ENCODE measurements at places on chromosomes 1 and 21.
A peak's percentile ranks its signal among the peaks of the same experiment; 100 is the strongest.

GRCh38 chr1:3022511-3022973 is 1.3 kb downstream of the ACTRT2 start:
- DNase-seq, result no peak

- DNase-seq, result peak; percentile 57
These were observed 15.9 kb downstream of the INKA2 start for GRCh38 chr1:111723091-111723806.

DNA sequence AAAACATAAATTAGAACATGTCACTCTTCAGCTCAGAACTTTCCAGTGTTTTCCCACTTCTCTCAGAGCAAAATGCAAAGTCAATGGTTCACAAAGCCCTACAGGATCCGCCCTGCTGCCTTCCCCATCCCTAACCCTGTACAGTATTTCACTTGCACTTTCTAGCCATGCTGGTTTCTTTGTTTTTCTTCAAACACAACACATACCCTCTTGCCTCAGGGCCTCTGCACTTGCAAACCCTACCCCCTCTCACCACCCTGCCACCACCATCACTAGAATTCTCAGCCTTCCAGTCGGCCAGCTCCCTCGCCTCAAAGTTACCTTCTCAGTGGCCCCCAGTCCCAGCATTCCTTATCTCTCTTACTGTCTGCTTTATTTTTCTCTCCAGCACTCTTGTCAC is 17.6 kb downstream of the TEX35 start:
- DNase-seq, result no peak

GRCh38 chr21:38716942-38717341 is 88.8 kb upstream of the ETS2 start:
- no peak for DNase-seq

DNA sequence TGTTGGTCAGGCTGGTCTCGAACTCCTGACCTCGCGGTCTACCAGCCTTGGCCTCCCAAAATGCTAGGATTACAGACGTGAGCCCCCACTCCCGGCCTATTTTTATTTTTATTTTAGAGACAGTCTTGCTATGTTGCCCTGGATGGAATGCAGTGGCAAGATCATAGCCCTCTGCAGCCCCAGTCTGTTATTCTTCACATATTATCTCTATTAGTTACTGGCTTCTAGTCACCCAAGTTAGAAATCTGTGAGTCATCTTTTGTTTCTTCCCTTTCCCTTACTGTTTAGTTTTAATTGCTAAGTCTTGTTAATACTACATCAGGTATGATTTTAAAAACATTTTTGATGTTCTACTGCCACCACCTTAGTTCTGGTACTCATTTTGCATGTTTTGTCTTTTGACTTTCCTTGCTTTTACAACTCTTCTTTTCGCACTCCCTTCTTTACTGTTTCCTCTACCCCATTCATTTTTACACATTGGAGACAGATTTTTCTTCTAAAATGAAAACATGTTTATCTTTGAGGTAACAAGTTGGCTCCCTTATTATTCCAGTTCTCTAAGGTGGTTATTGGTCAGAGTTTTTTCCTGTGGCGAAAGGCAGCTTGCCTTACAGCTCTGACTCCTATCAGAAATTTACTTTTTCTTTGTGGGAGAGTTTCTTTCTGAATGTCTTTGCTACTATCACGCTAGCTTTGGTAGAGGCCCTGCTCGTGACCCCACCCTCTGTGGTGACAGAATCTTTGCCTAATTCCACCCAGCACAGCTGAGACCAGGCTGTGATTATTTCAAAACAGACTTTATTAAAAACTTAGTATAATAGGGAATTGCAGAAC is 19.5 kb downstream of the ZMYM4 start:
- DNase-seq, result no peak

DNA sequence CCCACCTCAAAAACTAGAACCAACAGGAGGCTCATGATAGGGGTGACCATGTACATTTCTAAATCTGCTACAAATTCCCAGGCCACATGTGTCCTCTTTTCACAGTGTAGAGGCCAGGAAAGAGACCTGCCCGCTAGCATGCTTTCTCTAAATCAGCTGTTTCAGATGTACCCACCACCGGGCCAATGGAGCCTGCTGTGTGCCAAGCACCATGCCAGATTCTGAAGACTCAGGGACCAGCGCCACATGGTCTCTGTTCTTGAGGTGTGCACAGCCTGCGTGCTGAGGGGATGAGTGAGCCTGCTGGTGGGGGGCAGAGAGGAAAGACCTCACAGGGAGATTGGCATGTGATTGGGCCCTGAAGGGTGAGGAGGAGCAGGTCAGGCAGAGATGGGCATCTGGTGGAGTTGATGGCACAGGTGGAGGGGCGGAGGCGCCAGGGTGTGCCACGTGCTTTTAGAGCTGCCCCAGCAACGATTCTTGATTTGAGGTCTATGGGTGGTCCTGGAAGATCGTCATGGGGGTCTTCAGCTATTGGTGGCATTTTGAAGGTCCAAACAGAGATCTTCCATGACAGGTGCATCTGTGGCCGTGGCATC is 485.1 kb upstream of the VAMP3 start:
- DNase-seq, result no peak

DNA sequence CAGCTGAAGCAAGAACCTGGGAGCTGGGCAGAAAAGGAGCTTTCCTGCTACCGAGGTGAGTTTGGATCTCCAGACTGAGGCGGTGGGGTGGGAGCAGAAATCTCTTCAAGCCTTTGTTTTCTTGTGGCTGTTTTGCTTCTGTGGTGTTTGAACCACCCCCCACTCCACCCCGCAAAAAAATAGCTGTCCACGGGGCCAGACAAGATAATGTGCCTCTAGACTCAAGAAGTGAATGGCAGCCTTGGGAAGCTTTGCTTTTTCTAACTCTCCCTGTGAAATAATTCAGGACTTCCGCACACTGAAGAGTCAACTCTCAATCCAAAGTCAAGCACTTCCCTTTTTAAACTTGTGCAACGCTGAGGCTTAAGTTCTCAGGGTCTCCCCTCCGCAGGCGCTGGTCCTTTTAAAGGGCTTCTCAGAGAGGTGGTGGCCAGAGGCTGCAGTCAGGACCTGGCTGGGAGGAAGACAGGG is 159.6 kb upstream of the COA6 start:
- DNase-seq, result no peak

DNA sequence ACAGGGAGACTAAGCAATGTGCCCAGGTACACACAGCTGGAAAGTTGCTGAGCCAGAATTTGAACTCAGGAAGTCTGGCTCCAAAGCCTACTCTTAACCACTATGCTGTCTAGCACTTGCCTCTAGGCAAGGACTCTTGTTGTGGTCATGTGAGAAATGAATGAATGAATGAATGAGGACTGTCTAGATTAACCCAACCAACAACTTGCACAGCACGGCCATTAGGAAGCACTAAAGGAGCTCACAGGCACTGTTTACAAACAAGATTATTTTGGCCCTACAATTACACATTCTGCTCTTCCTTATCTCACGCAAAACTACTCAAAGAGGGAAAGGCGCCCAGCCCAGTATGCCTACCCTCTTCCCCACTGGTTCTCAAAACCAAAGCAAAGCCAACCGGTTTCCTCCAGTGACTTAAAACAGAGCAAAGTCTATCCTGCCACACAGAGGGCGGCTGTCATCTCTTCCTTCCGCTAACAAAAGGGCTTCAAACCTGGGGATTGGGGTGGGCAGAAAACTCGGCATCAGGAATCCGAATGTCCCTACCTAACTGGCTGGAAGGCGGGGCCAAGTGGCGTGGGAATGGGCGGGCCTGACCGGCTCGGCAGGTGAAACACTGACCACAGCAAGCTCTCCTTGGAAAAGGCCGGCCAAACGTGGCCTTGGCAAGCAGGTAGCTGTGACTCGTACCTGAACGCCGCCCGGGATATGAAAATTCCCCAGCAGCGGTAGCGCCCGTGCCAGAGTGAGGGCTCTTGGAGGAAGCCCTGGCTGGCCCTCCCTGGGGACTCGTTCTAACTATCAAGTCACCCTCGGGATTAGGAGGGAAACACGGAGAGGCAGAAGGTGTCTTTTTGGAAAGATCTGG is 948 bp downstream of the STK40 start:
- peak; percentile 61 for DNase-seq

- DNase-seq, result no peak
These were observed 37.3 kb downstream of the MFSD2A start for GRCh38 chr1:39992234-39992633.

GRCh38 chr21:15823486-15824150 is 93.8 kb downstream of the USP25 start:
- peak; percentile 43 for DNase-seq

DNA sequence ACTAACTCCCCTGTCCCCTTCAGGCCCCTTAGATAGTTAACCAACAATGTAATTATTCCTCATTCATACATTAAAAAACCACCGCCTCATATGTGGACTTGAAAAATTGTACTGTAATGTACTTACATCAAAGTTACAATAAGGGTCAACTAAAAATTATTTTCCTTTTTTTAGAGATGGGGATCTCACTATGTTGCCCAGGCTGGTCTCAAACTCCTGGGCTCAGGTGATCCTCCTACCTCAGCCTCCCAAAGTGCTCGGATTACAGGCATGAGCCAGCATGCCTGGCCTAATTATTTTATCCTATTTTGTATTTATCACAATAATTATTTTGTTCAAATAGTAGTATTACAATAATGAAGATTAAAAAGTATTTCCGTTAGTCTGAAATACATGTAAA is 12.6 kb downstream of the RPL5 start:
- no peak for DNase-seq

- DNase-seq, result no peak
These were observed 376.3 kb downstream of the KCNH1 start for GRCh38 chr1:210757677-210758076.

DNA sequence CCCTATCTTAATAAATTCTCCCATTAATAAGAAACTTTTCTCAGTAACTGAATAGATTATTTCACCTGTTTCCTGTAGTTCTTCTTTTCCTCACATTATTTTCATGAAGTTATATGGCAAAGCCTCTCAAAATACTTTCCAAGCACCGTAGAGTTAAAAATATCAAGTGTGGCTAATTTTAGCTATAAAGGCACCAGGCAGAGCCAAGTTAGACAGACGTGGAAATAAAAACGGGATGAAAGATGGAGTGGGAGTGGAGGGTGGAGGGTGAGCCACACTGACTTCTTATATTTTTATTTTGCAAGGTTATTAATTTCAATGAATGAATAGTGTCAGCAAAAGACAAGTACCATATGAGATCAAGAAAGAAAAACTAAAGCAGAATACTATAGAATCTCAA is 71.7 kb downstream of the ENAH start:
- DNase-seq, result no peak

GRCh38 chr1:231311720-231312431 is 25.8 kb downstream of the EXOC8 start:
- DNase-seq, result no peak

- no peak for DNase-seq
These were observed 72.8 kb downstream of the SIPA1L2 start for GRCh38 chr1:232557096-232557495.

GRCh38 chr1:234858722-234859121 is 248.7 kb upstream of the IRF2BP2 start:
- no peak for DNase-seq

DNA sequence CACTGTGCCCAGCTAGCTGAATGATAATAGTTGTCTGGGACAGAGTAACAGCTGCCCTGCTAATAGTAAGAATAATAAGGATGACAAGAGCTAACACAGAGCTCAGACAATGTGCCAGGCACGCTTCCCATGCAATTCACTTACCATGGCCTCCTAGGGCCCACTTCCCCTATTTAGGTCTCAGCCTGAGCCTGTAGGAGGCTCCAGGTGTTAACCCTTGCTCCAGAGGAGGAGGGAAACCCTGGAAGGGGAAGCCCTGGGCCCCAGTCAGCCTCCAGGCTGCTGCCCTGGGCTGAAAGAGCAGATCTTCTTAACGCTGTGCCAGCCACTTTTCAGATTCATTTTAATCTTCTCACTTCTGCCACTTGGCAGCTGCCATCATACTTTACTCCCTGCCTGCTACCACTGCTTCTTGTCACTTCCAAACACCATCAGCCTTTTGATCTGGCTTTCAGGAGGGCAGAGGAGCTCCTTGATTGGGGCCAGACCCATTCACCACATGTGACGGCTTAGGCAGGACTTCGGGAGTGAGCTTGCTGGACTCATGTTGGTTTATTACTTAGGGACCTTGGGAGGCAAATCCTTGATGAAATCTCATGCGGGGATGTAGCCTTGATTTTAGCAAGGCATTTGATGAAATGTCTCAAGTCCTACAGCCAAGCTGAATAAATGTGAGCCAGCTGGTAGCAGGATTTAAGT is 66.7 kb upstream of the PARP1 start:
- no peak for DNase-seq

DNA sequence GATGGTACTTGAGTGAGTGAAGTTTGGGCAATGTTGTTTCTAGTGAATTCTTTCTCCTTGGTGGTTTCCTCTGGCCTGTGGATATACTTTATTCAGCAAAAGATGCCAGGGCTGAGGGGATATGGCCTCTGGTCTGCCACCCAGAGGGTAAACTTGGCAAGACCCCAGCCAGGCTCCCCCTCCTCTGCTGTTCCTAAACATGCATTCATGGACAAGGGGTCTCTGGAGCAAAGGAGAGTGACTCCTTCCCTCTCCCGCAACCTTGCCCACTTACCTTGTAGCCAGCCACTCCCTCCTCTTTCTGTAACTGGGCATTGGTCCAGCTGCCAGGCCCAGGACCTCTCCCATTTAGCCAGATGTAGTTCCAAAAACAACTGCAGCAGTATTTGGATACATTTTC is 43.8 kb downstream of the RUNX3 start:
- DNase-seq, result no peak

- no peak for DNase-seq
These were observed 665.1 kb upstream of the PLXNA2 start for GRCh38 chr1:208909011-208909984.

GRCh38 chr1:222552882-222553281 is 5.0 kb upstream of the HHIPL2 start:
- no peak for DNase-seq

GRCh38 chr1:37634244-37634991 is at the start of gene RSPO1:
RSPO1 (minus strand) TSS chr1:37634892; CDS start chr1:37629661, 5,231 bp downstream.
- DNase-seq, result no peak

DNA sequence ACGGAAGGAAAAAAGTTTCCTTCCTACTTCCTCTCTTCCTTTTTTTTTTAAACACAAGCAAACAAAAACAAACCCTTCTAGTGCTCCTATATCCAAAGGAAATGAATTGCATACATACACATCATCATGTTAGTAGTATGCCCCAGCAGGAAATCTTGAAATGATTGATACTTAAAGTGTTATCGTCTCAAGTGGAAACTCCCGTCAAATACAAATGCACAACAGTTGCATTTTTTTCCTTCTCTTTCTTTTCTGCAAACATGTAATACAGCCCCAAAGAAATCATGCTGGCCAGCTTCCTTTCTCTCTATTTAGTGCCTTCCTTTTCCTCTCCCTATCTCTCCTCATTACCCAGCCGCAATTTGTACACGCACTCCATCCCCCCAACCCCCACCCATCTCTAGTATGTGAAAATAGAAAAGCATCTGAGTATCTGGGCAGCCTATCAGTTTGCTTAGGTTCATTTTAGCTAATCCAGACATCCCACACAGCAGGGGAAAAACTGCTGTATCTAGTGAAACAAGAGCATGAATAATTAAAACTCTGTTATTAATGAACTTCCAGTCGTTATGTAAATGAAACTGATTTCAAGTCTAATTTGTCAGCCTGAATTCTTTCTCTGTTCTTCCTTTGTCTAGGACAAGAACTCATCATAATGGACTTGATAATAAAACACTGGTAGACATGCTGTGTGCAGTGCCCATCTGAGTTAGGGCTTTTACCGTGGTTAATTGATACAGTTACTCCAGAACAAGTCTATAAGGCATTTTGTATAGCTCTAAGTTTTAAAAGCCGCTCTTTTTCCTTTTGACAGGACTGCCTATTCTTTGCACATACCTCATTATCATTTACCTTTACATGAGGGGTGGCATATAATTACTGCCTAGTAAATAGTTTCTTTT is 336.5 kb upstream of the ADGRL2 start:
- DNase-seq, result no peak

GRCh38 chr1:77316006-77316405 is 34.2 kb downstream of the AK5 start:
- DNase-seq, result no peak

- DNase-seq, result no peak
These were observed 20.2 kb upstream of the RABGGTB start for GRCh38 chr1:75765697-75766355.
